GM23248 (cell line): ENCODE measurements at places on chromosomes 16 and 17.

GRCh38 chr16:27322858-27323780 lies 9.3 kb downstream of the IL4R start:
- DNase-seq, result no peak

- DNase-seq, result peak; percentile 36
Observed at GRCh38 chr17:59840329-59841090, 52.2 kb downstream of the TUBD1 start.

DNA sequence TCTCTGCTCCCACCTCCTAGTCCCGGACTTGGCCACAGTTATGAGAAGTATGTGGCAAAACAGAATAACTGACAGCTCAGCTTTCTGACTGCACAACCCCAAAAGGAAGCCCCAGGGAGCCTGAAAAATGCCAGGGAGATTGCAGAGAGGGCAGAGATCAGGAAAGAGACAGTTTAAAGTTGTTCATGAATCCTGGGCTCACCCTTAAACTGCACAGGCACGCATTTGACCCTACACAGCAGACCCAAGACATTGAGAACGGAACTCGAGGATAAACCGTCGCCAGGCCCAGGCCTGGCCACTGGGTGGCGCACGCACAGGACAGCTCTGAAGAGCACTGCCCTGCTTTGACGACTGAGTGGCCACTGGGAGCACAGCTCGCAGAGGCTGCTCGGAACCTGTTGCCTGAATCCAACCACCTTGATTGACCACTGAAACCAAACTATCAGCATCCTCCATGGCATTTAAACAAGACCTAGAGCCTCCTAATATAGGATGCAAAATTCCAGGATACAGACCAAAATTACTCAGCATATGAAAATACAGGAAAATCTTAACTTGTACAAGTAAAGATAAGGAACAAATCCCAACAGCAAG lies 114.0 kb downstream of the C16orf95 start:
- DNase-seq, result peak; percentile 80

- DNase-seq, result no peak
Observed at GRCh38 chr17:2363318-2363717, 26.0 kb downstream of the SGSM2 start.

DNA sequence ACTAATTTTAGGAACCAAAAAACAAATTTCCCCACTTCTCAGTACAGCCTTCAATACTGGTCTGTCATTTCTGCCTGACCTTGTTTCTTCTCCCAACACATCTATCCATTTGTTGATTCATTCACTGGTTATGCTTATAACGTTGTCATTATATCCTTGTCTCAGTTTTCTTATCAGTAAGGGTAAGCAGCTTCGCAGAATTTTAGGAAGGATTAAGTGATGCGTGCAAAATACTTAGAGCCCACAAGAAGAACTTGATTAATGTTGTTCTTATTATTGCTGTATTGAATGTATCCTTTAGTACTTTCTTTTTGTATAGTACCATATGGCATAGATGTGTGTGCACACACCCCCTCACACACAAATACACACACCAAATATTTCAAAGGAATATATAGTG lies 403.5 kb upstream of the HSBP1 start:
- DNase-seq, result no peak

- DNase-seq, result no peak
Observed at GRCh38 chr17:9020096-9020823, 1.1 kb upstream of the NTN1 start.

DNA sequence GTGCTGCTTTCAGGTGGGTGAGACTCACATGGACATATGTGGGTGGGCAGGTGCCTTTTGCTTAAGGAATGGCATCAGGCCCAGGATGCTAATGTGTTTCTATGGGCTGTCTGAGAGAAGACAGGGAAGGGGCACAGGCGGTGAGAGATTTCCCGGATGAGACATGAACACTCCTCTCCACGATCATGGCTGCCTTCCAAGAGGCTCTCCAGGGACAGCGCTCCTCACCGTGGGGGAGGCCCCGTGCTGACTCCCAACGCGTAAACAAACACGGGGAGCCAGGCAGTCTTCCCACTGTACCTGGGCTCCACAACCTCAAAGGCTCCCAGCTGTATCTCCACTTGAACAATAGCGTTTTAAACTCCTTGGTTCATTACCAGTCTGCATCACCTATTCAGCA lies 42.8 kb downstream of the CDK5R1 start:
- DNase-seq, result no peak

GRCh38 chr16:684071-684794 lies at the start of gene JMJD8:
TSS of gene JMJD8 (minus strand) at chr16:684334. CDS start at chr16:684319, 15 bp downstream.
- peak; percentile 99 for DNase-seq

- no peak for DNase-seq
Observed at GRCh38 chr16:81040131-81040530, 4.5 kb downstream of the ATMIN start.

- DNase-seq, result peak; percentile 66
Observed at GRCh38 chr17:57121308-57122042, 36.4 kb downstream of the AKAP1 start.

DNA sequence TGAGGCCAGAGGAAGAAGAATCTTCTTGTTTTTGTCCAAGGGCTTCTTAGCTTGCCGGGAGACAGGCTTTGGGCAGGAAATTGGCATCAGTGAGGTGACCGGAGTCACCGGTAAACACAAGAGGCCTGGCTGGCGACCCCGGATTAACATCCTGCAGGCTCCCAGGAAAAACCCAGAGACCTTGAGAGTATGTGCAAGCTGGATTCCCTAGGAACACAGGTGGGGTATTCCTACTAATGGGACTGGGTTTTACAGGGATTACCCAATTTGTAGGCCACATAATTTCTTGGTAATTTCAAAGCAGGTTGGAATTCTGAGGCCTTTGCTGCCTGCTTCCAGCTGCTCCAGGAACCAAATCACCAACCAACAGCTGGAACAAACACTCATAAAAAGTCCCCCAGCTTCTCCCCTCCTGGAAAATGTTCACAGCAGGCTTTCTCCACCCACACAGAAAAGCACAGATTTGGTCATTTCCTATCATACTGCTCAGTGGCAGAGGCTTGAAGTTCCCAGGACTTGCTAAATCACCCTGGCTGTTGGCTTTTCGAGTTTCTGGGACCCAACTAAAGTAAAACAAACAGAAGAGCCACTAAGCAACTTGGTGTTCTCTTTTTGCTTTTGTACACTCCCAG lies 258.8 kb downstream of the IRF8 start:
- no peak for DNase-seq

DNA sequence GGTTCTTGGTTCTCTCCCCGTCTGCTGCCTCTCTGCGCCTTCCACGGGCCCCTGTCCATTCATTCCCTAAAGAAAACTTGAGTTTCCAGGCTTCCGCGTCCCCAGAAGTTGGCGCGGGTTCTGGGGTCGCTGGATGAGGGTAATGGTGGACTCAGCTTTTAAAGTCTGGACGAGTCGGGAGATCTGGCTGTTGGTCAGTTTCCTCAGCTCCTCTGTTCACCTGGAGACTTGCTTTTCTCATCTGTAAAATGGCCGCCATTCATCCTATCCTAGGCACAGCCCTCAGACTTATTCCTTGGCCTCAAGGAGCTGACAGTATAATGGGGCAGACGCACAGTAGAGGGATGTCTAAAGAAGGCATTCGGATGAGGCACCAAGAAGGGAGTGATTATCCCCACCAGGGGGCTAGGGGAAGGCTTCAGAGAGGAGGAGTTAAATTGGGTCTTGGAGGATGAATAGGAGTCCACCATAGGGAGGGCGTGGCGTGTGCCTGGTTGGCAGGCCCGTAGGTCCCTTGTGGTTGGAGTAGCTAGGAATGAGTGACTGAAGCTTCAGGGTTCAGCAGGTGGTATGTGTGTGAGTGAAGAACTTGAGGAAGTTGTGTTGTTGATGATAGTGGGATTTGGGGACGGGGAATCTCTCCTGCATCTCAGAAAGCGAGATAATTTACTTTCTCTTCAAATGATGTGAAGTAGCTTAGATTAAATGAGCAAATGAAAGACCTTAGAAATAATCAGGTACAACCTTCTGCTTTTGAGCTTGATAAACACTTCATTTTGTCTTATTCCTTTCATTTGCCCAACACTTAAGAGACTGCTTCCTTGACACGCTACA lies 652 bp downstream of the VPS35L start:
- peak; percentile 49 for DNase-seq

- no peak for DNase-seq
Observed at GRCh38 chr16:53433930-53434376, 318 bp upstream of the RBL2 start.

DNA sequence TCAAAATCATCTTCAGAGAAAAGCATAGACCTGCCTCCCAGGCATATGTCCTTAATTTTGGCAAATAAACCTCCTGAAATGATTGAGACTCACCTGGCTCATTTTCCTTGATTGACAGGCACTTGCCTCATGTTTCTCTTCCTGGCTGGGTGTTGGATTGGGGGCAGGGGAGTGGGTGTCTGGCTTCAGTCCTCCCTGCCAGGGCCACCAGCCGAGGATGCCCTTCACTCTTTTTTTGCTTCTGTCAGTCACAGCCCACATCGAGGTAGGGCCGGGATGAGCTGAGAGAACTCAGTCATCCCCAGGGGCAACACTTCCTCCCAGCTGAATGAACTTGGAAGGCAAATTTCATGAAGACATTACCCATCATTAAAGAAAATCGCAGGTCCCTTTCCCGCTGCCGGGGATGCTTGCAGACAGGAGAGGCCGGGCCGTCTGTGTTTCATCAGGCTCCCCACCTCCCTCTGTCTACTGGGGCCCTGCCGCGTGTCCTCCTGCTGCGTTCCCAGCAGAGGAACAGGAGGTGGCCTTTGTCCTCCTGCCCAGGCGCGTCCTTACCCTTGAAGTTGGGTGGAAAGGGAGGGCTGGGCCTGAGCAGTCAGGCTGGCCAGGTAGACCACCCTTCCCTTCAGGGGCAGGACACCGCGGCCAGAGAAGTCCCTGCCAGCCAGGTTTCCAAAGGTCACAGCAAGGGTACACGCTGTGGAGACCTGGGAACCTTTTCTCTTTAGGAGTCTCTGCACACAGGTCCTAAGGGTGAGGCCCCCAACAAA lies 11.2 kb upstream of the DNAH17 start:
- no peak for DNase-seq

DNA sequence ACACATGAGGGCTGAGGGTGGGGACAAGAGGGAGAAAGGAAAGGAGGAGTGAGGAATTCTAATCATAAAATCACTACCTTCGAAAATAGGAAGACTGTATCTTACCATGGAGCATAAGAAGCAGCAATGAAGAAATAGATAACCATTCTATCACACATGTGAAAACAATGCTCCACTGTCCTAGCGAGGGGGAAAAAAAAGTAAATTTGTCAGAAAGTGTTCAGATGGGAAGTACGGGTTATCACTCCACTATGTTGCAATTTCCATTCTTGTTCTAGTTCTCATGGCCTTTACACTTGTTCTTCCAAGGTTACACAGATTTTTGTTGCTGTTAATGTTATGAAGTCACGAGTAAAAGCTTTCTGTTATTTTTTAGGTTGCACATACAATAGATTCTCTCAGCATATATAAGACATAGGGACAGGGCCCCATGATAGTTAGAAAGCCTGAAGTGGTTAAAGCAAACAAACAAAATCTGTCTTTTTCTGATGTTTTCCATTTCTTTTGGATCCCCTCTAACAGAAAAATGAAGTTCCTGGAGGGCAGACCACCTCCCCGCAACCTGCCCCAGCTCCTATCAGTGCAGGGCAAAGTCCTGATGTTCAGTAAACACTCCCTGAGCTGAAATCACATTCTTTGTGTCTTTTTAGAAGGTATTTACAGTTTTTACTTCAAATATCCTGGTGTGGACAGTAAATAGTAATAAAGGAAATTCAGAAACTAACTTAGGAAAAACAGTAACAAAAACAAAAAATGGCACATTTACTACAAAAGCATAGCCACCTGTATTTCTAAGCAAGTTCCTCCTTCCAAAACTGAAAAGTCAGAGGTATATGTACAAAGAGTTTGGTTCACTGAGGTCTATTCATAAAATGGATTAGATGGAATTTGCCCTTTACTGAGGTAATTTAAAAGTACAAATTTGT lies 13.7 kb downstream of the MMD start:
- no peak for DNase-seq

- DNase-seq, result no peak
Observed at GRCh38 chr16:714079-714478, 839 bp upstream of the METRN start.

DNA sequence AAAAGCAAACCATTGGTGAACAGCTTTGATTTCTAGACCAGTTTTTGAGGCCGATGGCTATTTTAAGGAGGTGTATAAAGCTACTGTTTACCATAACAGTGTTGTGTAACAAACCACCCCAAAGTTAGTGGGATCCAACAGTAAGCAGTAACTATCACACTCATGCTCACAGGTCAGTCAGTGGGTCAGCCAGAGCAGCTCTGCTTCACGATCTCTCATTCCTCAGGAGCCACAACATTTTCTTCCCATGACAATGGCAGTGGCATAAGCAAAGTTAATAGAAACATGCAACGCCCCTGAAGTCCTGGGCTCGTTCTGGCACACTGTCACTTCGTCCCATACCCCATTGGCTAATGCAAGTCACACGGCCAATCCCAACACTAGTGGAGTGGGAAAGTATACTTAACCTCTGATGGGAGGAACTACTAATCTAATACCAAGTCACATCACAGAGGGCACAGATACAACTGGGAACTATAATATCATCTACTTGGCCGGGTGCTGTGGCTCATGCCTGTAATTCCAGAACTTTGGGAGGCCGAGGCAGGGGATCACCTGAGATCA lies 28.0 kb upstream of the B4GALNT2 start:
- peak; percentile 28 for DNase-seq

DNA sequence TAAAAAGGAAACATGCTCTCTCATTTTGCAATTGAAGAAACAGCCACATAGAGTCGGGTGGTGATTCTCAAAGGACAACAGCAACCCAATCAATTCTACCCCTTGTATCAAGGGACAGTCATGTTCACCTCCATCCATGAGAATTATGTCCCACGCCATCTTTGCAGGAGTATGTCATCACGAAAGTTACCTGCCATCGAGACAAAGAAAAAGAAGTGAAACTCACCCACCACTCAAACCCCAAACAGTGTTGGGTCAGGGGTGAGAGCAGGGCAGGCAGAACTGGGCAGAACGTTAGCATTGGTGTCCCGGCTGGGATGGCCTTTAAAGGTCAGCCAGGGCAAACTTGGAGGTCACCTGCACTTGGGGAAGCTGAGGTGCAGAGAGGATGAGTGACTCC lies 24.2 kb upstream of the HNF1B start:
- DNase-seq, result no peak

DNA sequence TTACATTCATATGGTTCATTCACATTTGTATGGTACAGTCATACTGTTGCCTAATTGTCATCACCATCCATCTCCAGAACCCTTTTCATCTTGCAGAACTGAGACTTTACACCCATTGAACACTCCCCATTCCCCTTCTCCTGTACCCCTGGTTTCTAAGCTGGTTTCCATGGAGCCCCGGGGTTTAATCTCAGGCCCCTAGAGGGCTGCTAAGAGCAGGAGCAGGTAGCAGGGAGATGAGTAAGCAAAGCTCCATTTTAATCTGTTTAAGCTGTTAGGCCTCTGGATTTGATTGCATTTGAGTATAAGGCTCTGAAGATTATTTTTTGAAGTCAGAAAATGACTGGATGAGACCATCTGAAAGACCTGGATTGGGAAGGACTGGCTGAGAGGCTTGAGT lies 68.5 kb upstream of the RPL38 start:
- no peak for DNase-seq

GRCh38 chr16:66113223-66113622 lies 253.3 kb upstream of the CDH5 start:
- no peak for DNase-seq
